ENCODE measurements at places on chromosomes 11 and 22. TPM values are rescaled to one million over a fixed set of nuclear protein-coding genes. Genes with fewer than 3 reads are reported as not detected.

GRCh38 chr11:75955443-75955842 lies 140.4 kb downstream of the UVRAG start:
- no peaks in the 10 kb centered on the region for H3K4me1 ChIP-seq
- H3K36me3 ChIP-seq: no peaks in the 10 kb centered on the region
- H3K4me3 ChIP-seq: no peak overlapping the region
- DNase-seq: no peak
- no peaks in the 10 kb centered on the region for H3K27me3 ChIP-seq
- H3K27ac ChIP-seq: no peak overlapping the region

DNA sequence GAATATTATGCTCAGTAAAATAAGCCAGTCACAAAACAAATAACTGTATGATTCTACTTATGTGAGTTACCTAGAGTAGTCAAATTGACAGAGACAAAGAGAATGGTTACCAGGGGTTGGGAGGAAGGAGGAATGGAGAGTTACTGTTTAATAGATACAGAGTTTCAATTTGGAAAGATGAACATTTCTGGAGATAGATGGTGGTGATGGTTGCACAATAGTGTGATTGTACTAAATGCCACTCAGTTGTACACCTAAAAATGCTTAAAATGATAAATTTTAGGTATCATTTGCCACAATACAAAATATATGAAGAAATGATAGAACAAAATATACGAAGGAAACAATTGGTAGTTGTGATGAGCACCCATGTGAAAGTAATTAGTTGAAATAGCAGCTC lies 43.4 kb downstream of the PDHX start:
- H3K36me3 ChIP-seq: no peaks in the 10 kb centered on the region
- no peaks in the 10 kb centered on the region for H3K4me1 ChIP-seq

GRCh38 chr22:22369964-22370270 lies 125.3 kb downstream of the VPREB1 start:
- no peak overlapping the region for H3K27ac ChIP-seq
- no peaks in the 10 kb centered on the region for H3K4me1 ChIP-seq
- no peak overlapping the region for H3K4me3 ChIP-seq

- H3K4me1 ChIP-seq: no peaks in the 10 kb centered on the region
- no peaks in the 10 kb centered on the region for H3K27me3 ChIP-seq
- no peak for DNase-seq
- no peak overlapping the region for H3K27ac ChIP-seq
- no peaks in the 10 kb centered on the region for H3K36me3 ChIP-seq
These were observed 54.4 kb downstream of the COMMD9 start for GRCh38 chr11:36234825-36235224.

DNA sequence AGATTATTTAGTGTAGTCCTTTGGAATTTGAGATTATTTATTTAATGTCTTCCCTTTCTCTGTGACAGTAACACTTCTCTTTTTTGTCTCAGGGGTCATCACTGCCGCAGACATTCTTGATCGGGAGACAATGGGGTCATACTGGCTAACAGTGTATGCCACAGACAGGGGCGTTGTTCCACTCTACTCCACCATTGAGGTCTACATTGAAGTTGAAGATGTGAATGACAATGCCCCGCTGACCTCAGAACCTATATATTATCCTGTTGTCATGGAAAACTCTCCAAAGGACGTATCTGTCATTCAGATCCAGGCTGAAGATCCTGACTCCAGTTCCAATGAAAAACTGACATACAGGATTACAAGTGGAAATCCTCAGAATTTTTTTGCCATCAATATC lies 299.9 kb downstream of the FAT3 start:
- no peaks in the 10 kb centered on the region for H3K27me3 ChIP-seq
- H3K36me3 ChIP-seq: no peaks in the 10 kb centered on the region
- no peaks in the 10 kb centered on the region for H3K4me1 ChIP-seq

DNA sequence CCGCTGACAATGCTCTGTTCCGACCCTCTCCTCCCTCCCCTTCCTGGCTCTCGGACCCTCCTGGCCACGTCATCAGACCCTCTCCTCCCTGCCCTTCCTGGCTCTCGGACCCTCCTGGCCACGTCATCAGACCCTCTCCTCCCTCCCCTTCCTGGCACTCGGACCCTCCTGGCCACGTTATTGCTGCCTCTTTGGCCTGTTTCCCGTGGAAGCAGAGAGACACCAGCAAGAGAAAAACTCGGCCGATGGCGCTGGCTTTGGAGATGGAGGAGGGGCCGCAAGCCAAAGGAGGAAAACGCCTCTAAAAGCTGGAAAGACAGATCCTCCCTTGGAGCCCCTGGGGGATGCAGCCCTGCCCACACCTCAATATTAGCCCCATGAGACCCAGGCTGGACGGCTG lies 463.3 kb downstream of the BRD1 start:
- no peak overlapping the region for H3K4me3 ChIP-seq
- no peaks in the 10 kb centered on the region for H3K4me1 ChIP-seq
- H3K27ac ChIP-seq: no peak overlapping the region
- H3K36me3 ChIP-seq: no peaks in the 10 kb centered on the region
- peaks cover 56% of the 10 kb centered on the region for H3K27me3 ChIP-seq

DNA sequence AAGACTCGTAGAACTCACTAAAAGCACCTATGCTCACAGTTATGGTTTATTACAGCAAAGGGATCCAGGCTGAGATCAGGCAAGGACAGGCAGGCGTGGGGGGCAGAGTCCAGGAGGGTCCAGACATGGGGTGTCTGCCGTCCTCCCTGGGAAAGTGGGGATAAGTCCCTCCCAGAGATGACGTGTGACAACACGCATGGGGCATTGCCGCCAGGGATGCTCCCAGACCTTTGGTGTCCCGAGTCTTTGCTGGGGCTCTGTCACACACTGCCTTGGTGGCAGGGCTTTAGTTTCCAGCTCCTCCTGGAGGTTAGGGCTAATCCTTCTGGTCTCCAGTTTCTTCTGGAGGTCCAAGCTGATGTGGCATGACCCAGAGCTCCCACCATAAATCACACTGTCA lies 226.7 kb downstream of the CTTN start:
- H3K36me3 ChIP-seq: no peaks in the 10 kb centered on the region
- DNase-seq: no peak
- no peaks in the 10 kb centered on the region for H3K4me1 ChIP-seq

DNA sequence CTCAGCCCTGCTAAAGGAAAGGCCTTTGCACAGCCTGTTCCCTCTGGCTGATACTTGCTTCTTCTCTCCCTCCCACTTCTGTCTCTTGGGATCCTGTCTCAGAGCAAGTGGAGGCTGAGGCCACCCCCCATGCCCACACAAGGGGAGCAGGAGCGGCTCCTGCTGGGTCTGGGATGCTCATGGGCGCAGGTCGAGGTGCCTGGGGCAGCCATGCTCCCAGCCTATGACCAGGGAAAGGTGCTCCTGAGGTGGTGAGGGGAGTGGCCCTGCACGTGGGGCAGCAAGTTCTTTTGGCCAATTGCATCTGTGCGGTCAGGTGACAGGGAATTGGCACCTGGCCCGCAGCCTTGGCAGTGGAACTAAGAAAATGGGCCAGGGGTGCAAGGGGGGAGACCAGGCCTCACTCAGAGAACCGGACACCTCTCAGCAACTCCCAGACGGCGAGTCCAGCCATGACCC lies 1.5 kb downstream of the MAPK11 start:
- H3K27ac ChIP-seq: no peak overlapping the region
- H3K4me3 ChIP-seq: no peak overlapping the region
- H3K4me1 ChIP-seq: peaks cover 34% of the 10 kb centered on the region

GRCh38 chr11:11482730-11483129 lies 129.7 kb upstream of the CSNK2A3 start:
- no peaks in the 10 kb centered on the region for H3K4me1 ChIP-seq
- no peaks in the 10 kb centered on the region for H3K36me3 ChIP-seq
- no peak for DNase-seq
- H3K4me3 ChIP-seq: no peak overlapping the region

DNA sequence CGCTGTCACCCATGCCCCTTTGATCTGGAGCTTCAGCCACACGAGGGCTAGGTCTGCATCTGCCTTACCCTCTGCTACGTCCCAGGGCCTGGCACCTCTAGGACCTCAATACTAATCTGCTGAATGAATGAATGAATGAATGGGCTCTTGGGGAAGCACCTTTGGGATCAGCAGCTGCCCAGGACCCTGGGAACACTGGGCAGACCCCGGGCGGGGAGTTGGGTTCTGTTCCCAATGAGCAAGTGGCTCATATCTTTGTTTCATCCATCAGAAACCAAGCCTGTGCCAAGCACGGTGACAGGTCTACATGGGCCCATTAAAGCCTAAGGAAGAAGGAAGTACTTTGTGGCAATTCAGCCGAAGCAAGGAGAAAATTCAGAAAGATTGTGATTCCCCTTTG lies 41.5 kb upstream of the SHISAL1 start:
- no peaks in the 10 kb centered on the region for H3K4me1 ChIP-seq
- no peaks in the 10 kb centered on the region for H3K36me3 ChIP-seq
- H3K27ac ChIP-seq: no peak overlapping the region
- H3K27me3 ChIP-seq: peaks cover 36% of the 10 kb centered on the region
- no peak for DNase-seq

DNA sequence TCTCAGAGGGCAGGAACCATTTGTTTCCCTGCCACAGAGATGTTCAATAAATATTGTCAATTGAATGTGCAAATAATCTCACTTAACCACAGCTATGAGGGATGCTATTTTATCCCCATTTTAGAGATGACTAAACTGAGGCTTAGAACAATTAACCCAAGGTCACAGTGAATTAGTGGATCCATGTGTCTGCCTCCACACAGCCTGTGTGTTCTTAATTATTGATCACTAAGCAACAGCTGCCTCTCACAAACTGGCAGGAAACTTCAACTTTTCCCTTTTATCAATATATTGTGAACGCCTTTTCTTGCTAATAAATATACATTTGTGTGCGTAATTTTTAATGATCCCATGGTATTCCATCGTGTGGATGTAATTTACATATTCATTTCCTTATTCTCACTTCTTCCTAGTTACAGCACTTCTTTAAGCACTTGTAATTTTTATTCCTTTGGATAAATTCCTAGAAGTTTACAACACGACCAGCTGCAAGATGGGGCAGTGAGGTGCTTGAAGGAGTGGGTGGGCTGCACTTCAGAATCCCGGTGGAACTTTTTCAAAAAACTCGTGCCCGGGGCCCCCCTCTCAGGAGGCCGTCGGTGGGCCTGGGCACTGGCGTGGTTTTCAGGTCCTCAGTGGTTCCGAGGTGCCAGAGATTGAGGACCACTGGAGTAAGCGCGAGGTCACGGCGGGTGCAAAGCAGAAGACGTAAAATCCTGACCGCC lies 915 bp upstream of the SREBF2 start:
- H3K4me3 ChIP-seq: peak overlapping the region; percentile 84
- H3K27ac ChIP-seq: peak overlapping the region; percentile 94
- no peaks in the 10 kb centered on the region for H3K36me3 ChIP-seq
- H3K4me1 ChIP-seq: no peaks in the 10 kb centered on the region

- no peak overlapping the region for H3K4me3 ChIP-seq
- no peaks in the 10 kb centered on the region for H3K27me3 ChIP-seq
- H3K27ac ChIP-seq: no peak overlapping the region
- no peaks in the 10 kb centered on the region for H3K4me1 ChIP-seq
These were observed 7.6 kb downstream of the KCNQ1OT1 start for GRCh38 chr11:2691991-2692875.

DNA sequence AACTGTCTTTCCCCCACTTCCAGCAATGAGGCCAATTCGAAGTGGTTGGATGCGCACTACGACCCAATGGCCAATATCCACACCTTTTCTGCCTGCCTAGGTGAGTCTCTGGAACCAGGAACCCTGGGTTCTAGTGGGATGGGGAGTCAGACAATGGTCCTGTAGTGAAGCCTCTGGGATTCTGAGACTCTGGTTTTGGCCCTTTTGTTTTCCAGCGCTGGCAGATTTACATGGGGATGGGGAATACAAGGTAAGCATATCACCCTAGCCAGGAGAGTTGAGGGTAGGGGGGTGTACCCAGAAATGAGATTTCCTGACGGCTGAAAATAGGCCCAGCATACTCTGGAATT lies 530 bp downstream of the BBS1 start:
- peak overlapping the region; percentile 89 for H3K4me3 ChIP-seq
- DNase-seq: no peak
- H3K27ac ChIP-seq: no peak overlapping the region
- no peaks in the 10 kb centered on the region for H3K36me3 ChIP-seq

- no peaks in the 10 kb centered on the region for H3K27me3 ChIP-seq
- H3K36me3 ChIP-seq: no peaks in the 10 kb centered on the region
- DNase-seq: no peak
- H3K27ac ChIP-seq: no peak overlapping the region
These were observed 150.3 kb downstream of the LRRC4C start for GRCh38 chr11:41309111-41309522.

DNA sequence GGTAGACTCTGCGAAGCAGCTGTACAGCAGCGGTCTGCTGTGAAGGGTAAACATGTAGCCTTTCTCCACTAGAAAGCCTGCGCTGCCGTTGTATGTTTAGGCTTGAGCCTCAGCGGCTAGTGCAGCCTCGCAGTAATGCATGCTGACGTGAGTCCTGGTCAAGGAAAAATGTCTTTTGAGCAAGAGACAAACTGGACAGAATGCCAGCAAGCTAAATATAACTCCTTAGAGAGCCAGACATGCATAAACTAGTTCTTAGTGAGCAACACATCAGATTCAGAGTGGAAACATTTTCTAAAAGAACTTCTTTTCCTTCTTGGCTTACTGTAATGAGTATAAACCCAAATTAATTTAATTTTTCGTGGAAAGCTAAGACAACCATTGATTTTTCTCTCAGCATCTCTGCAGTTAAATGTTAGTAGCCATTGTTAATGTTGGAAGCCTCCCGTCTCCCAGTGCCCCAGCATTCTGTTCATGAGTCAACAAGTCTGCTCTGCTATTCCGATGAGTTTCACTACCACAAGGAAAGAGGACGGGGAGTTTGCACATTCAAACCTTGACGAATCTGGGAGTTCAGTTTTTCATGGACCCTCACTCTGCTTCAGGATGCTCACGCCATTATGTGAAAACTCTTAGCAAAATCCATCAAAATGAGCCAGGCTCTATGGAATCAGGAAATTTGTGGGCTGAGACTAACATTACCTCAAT lies 51.4 kb downstream of the JAM3 start:
- peak overlapping the region; percentile 20 for H3K4me3 ChIP-seq
- no peaks in the 10 kb centered on the region for H3K27me3 ChIP-seq
- no peaks in the 10 kb centered on the region for H3K4me1 ChIP-seq
- H3K27ac ChIP-seq: peak overlapping the region; percentile 93
- peak; percentile 43 for DNase-seq

GRCh38 chr11:117870103-117870952 lies 6.1 kb downstream of the FXYD6 start:
- peak; percentile 58 for DNase-seq
- H3K27me3 ChIP-seq: no peaks in the 10 kb centered on the region
- H3K4me3 ChIP-seq: no peak overlapping the region
- H3K4me1 ChIP-seq: no peaks in the 10 kb centered on the region
- H3K36me3 ChIP-seq: no peaks in the 10 kb centered on the region
- H3K27ac ChIP-seq: peak overlapping the region; percentile 76

- H3K4me3 ChIP-seq: no peak overlapping the region
- H3K27me3 ChIP-seq: no peaks in the 10 kb centered on the region
- H3K36me3 ChIP-seq: no peaks in the 10 kb centered on the region
- H3K27ac ChIP-seq: peak overlapping the region; percentile 71
- H3K4me1 ChIP-seq: peaks cover 8% of the 10 kb centered on the region
These were observed 3.7 kb downstream of the MICALL1 start for GRCh38 chr22:37909766-37910165.

The C1QTNF4 gene
- 4.4 TPM for total RNA-seq

The SCO2 gene
- 4.3 TPM for total RNA-seq

The TEX54 gene
- total RNA-seq: not detected

The DUSP8 gene
- 0.80 TPM for total RNA-seq

The PPP1R14B gene
- total RNA-seq: 63.0 TPM

The RAB3IL1 gene
- 27.9 TPM for total RNA-seq

The FRMD8 gene
- total RNA-seq: 22.9 TPM

The KLHL35 gene
- total RNA-seq: 1.6 TPM

The TMEM191C gene
- 1.3 TPM for total RNA-seq

The SAA4 gene
- 45.2 TPM for total RNA-seq

The TRPM5 gene
- total RNA-seq: not detected

The NRXN2 gene
- total RNA-seq: 3.5 TPM

The SNX32 gene
- 0.48 TPM for total RNA-seq

The DNHD1 gene
- total RNA-seq: 21.6 TPM
